NK-92 treated with Interleukin-12 subunit alpha and Interleukin-12 subunit beta, amount 100 ng/mL, for 24 hours (cell line): ENCODE measurements at places on chromosomes 1 and 21.

- DNase-seq, result no peak
Observed at GRCh38 chr21:40235528-40235927, 368.3 kb downstream of the PCP4 start.

DNA sequence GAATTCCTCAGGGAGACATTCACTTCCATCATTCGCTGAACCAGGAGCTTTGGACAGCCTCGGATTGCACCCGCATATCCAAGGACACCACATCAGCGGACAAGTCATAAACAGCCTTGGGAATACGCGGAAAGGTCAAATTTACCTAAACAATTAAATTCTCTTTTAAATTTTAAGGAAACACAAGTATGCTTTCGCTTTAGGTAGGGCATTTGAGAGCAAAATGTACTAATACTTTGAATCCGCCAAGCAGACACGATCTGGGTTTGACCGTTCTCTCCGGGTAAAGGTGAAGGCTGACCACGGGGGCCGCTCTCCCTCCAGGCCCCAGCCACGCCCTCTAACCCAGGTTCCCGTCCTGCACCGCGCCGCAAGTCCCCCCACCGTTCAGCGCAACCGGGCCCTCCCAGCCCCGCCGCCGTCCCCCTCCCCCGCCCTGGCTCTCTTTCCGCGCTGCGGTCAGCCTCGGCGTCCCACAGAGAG, 479 bp upstream of the ACADM start:
- peak; percentile 82 for DNase-seq

DNA sequence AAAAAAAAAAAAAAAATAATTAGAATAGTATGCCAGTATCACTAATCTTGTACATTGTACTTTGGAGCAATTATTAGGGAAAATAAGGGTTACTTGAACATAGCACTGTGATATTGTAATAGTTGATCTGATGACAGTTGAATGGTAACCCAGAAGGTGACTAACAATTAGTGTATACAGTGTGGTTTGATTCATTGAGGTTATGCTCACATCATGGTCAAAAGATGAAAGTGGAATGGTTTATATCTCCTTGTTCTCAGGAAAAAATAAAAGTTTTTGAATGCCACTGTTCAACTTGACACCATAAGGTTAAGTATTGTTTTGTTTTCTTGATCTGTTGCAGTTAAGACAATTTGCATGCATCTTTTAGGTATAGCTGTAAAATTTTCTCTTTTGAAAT, 87.0 kb downstream of the GPR52 start:
- no peak for DNase-seq

DNA sequence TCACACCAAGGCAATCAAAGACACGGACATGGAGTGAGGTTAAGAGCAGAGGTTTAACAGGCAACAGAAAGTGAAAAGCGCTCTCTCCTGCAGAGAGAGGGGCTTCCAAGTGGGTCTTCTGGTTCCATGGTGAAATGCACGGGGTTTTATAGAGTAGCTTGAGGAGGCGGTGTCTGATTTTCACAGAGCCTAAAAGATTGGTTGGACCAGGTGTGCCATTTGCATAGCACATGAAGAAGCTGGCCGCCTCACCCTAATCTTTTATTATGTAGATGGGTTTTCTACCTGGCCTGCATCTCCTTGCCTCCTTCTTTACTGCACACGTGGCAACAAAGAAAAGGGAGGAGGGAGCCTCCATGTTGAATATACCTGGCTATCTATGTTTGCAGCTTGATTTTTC, 197.3 kb downstream of the RYR2 start:
- no peak for DNase-seq

GRCh38 chr1:92940541-92940940, 20.7 kb downstream of the DIPK1A start:
- DNase-seq, result no peak

GRCh38 chr1:98702976-98703375, 41.5 kb downstream of the SNX7 start:
- no peak for DNase-seq

GRCh38 chr1:55617288-55617982, 402.3 kb upstream of the USP24 start:
- no peak for DNase-seq

GRCh38 chr1:221711656-221712055, 30.2 kb downstream of the DUSP10 start:
- no peak for DNase-seq

DNA sequence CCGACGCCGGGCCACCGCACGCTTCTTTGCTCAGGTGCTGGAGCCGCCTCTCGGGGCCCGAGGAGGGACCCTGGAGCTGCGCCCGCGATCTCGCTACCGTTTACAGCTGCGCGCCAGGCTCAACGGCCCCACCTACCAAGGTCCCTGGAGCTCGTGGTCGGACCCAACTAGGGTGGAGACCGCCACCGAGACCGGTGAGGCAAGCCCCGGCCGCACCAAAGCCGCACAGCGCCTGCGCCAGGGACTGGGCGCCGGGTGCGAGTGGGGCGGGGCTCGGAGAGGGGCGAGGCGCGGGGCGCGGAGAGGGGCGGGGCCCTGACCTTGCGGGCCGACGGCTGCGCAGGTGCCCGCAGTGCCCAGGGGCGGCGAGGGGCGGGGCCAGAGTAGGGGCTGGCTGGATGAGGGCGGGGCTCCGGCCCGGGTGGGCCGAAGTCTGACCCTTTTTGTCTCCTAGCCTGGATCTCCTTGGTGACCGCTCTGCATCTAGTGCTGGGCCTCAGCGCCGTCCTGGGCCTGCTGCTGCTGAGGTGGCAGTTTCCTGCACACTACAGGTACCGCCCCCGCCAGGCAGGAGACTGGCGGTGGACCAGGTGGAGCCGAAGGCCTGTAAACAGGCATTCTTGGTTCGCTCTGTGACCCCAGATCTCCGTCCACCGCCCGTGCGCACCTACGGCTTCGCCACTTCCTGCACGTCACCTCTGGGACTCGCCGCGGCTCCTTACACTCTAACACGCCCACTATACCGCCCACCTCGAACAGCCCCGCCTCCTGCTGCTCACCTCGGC, 9.8 kb upstream of the CDC20 start:
- DNase-seq, result no peak

DNA sequence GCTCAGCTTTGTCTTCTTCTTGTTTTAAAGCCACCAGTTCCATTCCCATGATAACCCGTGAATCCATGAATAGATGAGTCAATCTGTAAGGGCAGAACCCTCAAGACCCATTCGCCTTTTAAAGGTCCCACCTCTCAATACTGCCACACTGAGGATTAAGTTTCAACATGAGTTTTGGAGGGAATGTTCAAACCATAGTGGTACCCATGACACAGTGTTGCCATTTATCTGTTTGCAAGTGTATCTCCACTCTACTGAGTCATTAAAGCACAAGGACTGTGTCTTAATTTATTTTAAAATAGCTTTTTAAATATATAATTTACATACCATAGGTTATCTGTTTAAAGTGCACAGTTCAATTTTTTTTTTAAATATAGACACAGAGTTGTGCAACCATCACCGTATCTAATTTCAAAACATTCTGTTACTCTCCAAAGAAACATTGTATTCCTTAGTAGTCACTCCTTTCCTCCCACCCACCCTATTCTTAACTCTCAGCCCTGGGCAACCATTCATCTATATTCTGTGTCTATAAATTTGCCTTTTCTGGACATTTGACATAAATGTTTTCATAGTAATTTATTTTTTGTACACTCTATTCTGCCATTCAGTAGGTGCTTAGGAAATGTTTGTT, 4.8 kb upstream of the IL24 start:
- no peak for DNase-seq

DNA sequence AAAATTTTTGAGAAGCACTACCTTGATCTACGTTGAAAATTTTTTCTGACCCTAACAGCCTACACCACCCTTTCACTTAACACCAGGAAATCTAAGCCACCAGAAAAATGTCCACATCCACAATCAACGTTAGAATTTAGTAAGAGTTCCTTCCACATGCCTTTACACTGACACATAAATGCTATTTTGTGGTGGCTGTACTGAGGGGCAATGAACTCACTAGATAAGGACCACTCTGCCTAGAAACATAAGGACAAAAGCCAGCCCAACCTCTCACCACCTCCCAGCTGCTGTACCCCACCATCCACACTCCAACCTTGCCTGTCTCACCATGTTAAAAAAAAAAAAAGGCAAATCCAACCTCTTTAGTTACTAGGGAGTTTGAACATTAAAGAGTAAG, 29.8 kb downstream of the PARP1 start:
- DNase-seq, result no peak
